D341Med (cell line): ENCODE measurements at places on chromosomes 12 and 14.

DNA sequence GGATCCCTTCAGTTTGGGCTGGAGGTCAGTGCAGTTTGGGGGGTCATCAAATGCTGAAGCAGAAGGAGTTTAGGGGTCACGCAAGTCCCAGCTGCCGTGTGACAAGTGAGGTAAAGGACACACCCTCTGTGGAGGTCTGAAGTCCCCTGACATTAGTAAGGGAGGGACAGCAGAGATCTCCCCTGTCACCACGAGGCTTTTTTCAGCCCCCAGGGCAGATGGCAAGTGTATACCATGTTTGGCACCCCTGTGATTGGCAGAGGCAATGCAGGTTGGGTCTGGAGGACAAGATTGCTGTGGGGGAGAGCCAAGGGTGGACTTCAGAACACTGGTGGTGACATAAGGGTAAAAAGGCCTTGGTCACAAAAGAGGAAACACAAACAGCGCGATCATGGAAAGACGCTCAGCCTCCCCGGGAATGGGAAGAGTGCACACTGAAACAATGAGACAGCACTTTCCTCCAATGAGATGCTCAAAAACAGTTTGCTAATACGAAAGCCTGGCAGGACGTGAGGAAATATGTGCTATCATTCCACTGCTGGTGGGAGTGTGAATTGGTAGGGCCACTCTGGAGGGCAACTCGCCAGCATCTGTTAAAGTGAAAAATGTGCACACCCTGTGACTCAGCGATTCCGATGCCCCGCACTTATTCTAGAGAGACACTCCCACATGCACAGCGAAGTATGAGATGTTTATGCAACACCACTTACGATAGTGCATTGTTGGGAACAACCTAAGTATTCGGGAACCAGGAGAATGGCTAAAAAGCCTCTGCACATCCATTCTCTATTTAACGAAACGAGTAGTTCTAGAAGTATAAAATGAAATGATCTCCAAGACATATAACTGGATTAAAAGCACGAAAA is 14.4 kb upstream of the CD27 start:
- no peak for DNase-seq

- no peak for DNase-seq
Observed at GRCh38 chr12:7634561-7634960, 31.1 kb downstream of the APOBEC1 start.

DNA sequence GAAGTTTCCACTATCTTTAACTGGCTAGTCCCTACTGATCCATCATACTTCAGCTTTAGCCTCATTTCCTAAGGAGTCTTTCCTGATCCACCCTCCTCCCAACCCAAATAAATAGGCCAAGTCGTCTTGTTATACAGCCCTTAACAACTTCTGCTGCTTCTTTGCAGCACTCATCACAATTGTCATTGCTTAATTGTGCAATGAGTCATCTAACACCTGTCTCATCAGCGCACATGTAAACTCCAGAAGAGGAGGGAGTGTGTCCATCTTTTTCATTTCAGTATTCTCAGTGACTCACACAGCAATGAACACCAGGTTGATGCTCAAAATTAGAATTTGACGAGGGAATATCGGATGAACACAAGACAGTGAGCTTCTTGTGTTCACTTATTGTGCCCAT is 87.3 kb downstream of the SUDS3 start:
- no peak for DNase-seq

GRCh38 chr12:72622556-72622955 is 350.4 kb downstream of the TRHDE start:
- no peak for DNase-seq

DNA sequence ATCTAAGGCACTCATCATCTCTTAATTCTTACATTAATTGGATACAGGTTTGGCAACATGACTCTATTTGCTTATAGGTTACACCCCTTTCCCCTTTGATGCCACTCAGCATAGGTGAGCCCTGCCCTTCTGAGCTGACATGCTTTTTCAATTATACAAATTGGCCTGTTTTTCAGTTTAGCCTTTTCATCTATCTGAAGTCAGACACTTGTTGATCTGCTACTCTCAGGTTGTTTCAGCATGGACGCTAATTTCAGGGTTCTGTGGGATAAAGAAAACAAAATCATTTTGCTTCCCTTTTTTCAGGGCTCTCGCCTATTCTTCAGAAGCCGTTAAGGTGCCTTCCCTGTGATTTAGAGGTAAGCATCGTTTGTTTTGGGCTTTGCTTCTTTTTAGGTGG is 55.3 kb downstream of the DACT1 start:
- DNase-seq, result no peak

DNA sequence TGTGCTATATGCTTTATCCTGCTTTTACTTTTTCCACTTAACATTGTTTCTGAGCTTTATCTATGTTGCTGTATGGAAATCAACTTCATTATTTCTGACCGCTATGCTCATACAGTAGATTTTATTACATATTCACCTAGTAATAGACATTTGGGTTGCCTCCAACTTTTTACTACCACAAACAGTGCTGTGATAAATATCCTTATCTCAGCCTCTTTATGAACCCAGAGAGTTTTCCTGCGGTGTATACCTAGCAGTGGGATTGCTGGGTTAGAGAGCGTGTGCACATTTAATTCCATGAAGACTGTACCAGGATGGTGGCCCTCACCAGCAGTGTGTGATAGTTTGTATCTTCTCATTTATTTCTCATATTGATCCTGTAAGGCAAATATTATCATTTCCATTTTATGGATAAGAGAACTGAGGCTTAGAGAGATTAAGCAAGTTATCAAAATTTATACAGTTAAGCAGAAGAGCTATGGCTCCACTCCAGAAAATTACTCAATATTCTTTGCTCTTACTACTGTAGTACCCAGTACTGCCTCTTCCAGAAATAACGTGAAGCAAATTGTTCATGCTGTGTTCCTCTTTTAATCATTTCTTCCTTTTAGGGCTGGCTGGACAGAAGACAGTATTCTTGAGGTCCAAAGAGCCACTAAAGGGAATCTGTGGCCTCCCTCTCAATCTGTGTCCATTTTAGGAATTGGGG is 26.3 kb upstream of the CISTR start:
- no peak for DNase-seq
